Spleen (tissue), 13 donors: ENCODE measurements at places on chromosomes 3 and 15. TPM values are rescaled to one million over a fixed set of nuclear protein-coding genes. Genes with fewer than 3 reads are reported as not detected.

GRCh38 chr15:62825191-62825590 is 217.4 kb upstream of the TPM1 start:
- DNase-seq, result no peak
- H3K27ac ChIP-seq, result no peak overlapping the region
- H3K4me3 ChIP-seq, result no peak overlapping the region
- H3K36me3 ChIP-seq, result no peaks in the 10 kb centered on the region

- DNase-seq, result peak; percentile 91
- H3K27ac ChIP-seq, result peak overlapping the region; percentile 87
- H3K4me3 ChIP-seq, result peak overlapping the region; percentile 85
- no peaks in the 10 kb centered on the region for H3K36me3 ChIP-seq
Observed at GRCh38 chr15:73927003-73927475, 777 bp downstream of the LOXL1 start.

DNA sequence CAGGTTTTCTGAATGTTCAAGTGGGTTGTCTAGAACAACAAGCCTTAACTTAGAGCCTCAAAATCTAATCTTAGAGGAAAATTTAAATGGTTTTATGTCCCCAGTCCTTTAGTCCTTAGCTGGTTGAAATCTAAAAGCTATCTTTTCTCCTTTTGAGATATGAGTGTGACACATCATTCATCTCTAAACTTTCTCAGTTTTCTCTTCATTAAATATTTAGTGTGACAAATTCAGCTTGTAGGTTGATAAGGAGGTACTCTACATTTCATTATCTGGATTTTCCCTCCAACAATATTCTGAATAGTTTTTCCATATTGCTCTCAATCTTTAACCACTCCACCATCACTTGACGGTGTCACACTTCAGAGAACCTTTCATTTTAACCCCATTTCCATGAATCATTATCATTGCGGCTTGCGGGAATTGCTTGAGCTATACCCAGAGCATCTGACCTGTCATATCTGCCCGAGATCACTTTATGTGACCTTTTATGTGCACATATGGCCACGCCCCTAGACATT is 16.1 kb upstream of the ATP8B4 start:
- H3K4me3 ChIP-seq, result no peak overlapping the region
- DNase-seq, result no peak
- peak overlapping the region; percentile 74 for H3K27ac ChIP-seq
- no peaks in the 10 kb centered on the region for H3K36me3 ChIP-seq
- H3K4me1 ChIP-seq, result peaks cover 23% of the 10 kb centered on the region

- no peak overlapping the region for H3K4me3 ChIP-seq
- no peaks in the 10 kb centered on the region for H3K27me3 ChIP-seq
- no peak for DNase-seq
Observed at GRCh38 chr15:101361418-101361817, 66.4 kb upstream of the SNRPA1 start.

- DNase-seq, result no peak
- H3K27me3 ChIP-seq, result no peaks in the 10 kb centered on the region
- no peak overlapping the region for H3K27ac ChIP-seq
- H3K4me3 ChIP-seq, result no peak overlapping the region
- peaks cover 16% of the 10 kb centered on the region for H3K36me3 ChIP-seq
- no peaks in the 10 kb centered on the region for H3K4me1 ChIP-seq
Observed at GRCh38 chr3:133827684-133828083, 22.1 kb downstream of the SRPRB start.

- no peaks in the 10 kb centered on the region for H3K36me3 ChIP-seq
- no peak overlapping the region for H3K4me3 ChIP-seq
- no peaks in the 10 kb centered on the region for H3K27me3 ChIP-seq
- no peak for DNase-seq
Observed at GRCh38 chr15:32908135-32908801, 190.5 kb downstream of the GREM1 start.

FILIP1L gene
- 34.7 TPM for total RNA-seq

GRCh38 chr3:121601212-121601812 is 8.1 kb downstream of the FBXO40 start:
- no peak overlapping the region for H3K4me3 ChIP-seq
- DNase-seq, result no peak
- H3K4me1 ChIP-seq, result no peaks in the 10 kb centered on the region
- H3K36me3 ChIP-seq, result no peaks in the 10 kb centered on the region
- H3K27me3 ChIP-seq, result no peaks in the 10 kb centered on the region

DNA sequence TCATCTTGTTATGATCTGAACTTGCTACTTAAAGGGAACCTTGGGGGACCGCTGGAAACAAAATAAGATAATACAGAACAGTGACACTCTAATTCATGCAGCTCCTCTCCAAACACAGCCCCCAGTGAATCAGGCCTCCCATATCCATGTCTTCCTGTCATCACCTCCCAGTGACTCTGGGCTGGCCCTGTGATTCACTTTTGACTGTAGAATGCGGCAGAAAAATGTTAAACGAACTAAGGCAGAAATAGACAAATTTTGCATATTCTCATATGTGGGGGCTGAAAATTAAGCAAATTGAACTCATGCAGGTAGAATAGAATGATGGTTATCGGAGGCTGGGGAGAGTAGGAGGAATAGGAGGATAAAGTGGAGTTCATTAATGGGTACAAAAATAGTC is 20.2 kb upstream of the GADL1 start:
- H3K36me3 ChIP-seq, result no peaks in the 10 kb centered on the region
- H3K27me3 ChIP-seq, result no peaks in the 10 kb centered on the region
- H3K4me3 ChIP-seq, result no peak overlapping the region
- no peak for DNase-seq

GRCh38 chr3:161691677-161692076 is 195.1 kb downstream of the OTOL1 start:
- no peaks in the 10 kb centered on the region for H3K4me1 ChIP-seq
- no peaks in the 10 kb centered on the region for H3K36me3 ChIP-seq
- H3K27ac ChIP-seq, result no peak overlapping the region
- no peak overlapping the region for H3K4me3 ChIP-seq

CCR1 gene
- 94.5 TPM for total RNA-seq

GRCh38 chr3:108936924-108937689 is 16.6 kb downstream of the GUCA1C start:
- H3K36me3 ChIP-seq, result no peaks in the 10 kb centered on the region
- no peak overlapping the region for H3K4me3 ChIP-seq
- no peaks in the 10 kb centered on the region for H3K4me1 ChIP-seq

DNA sequence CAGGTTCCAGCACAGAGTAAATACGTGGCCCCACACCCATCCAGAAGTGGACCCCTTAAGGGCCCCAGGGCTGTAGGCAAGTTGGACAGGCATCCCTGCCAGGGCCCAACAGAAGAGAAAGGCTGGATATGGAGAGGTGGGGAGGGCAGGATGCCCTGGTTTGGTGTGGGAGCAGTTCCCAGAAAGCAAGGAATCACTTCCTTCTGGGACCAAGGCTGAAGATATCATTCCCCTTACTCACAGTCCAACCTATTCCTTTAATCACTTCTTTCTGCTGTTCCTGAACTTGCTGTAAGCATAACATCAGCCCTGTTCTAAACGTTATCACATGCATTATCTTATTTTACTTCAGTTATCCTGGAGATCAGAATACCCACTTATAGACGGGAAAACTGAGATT is 6.1 kb upstream of the MESP2 start:
- no peaks in the 10 kb centered on the region for H3K27me3 ChIP-seq
- H3K27ac ChIP-seq, result no peak overlapping the region
- DNase-seq, result no peak

GRAMD2A gene
- total RNA-seq, result not detected

GRCh38 chr3:109559389-109559788 is 222.0 kb upstream of the DPPA4 start:
- DNase-seq, result no peak
- H3K27ac ChIP-seq, result no peak overlapping the region
- no peaks in the 10 kb centered on the region for H3K27me3 ChIP-seq
- H3K36me3 ChIP-seq, result no peaks in the 10 kb centered on the region
- no peaks in the 10 kb centered on the region for H3K4me1 ChIP-seq
- no peak overlapping the region for H3K4me3 ChIP-seq

- no peak overlapping the region for H3K27ac ChIP-seq
- H3K27me3 ChIP-seq, result no peaks in the 10 kb centered on the region
- no peak for DNase-seq
- H3K4me3 ChIP-seq, result no peak overlapping the region
- H3K4me1 ChIP-seq, result no peaks in the 10 kb centered on the region
- H3K36me3 ChIP-seq, result no peaks in the 10 kb centered on the region
Observed at GRCh38 chr3:52792413-52792812, 2.2 kb upstream of the ITIH3 start.

- H3K27ac ChIP-seq, result no peak overlapping the region
- H3K27me3 ChIP-seq, result no peaks in the 10 kb centered on the region
- DNase-seq, result no peak
- no peaks in the 10 kb centered on the region for H3K36me3 ChIP-seq
- H3K4me3 ChIP-seq, result no peak overlapping the region
Observed at GRCh38 chr3:114716916-114717315, 423.1 kb downstream of the TIGIT start.

RARB gene
- total RNA-seq, result 10.6 TPM

FRMD4B gene
- total RNA-seq, result 139 TPM

EFCC1 gene
- 4.5 TPM for total RNA-seq

DNA sequence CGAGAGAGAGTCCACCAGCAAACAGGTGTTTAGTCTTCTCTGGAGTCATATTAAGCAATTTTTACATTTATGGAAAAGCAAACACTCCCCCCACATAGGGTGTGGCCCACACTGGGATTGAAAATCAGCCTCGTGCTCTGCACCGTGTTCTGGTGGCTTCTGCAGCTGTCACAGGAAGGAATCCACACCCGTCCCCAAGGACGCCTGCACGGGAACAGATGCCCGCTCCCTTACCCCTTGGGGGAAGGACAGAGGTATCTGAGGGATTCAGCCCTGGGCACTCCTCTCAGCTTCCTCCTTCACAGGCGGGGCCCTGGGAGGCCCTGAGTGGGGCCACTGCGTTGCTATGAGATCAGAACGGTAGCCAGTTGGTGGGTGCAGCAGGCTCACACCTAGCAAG is 27.8 kb downstream of the LIPC start:
- H3K27me3 ChIP-seq, result no peaks in the 10 kb centered on the region
- no peak overlapping the region for H3K4me3 ChIP-seq
- H3K36me3 ChIP-seq, result no peaks in the 10 kb centered on the region
- peak overlapping the region; percentile 86 for H3K27ac ChIP-seq

- peaks cover 7% of the 10 kb centered on the region for H3K4me1 ChIP-seq
- no peak overlapping the region for H3K4me3 ChIP-seq
- no peaks in the 10 kb centered on the region for H3K36me3 ChIP-seq
- DNase-seq, result no peak
Observed at GRCh38 chr3:71153713-71154112, 429.8 kb downstream of the FOXP1 start.

GRCh38 chr15:66505430-66505811 is 295 bp downstream of the ZWILCH start:
- DNase-seq, result no peak
- H3K4me1 ChIP-seq, result peaks cover 37% of the 10 kb centered on the region
- H3K27me3 ChIP-seq, result no peaks in the 10 kb centered on the region
- H3K27ac ChIP-seq, result peak overlapping the region; percentile 95
- H3K36me3 ChIP-seq, result peaks cover 28% of the 10 kb centered on the region
- peak overlapping the region; percentile 85 for H3K4me3 ChIP-seq

GRCh38 chr3:58897646-58898045 is 152.2 kb downstream of the CFAP20DC start:
- H3K27ac ChIP-seq, result no peak overlapping the region
- DNase-seq, result no peak
- peaks cover 14% of the 10 kb centered on the region for H3K4me1 ChIP-seq
- no peaks in the 10 kb centered on the region for H3K36me3 ChIP-seq
- H3K27me3 ChIP-seq, result no peaks in the 10 kb centered on the region
- H3K4me3 ChIP-seq, result no peak overlapping the region

DNA sequence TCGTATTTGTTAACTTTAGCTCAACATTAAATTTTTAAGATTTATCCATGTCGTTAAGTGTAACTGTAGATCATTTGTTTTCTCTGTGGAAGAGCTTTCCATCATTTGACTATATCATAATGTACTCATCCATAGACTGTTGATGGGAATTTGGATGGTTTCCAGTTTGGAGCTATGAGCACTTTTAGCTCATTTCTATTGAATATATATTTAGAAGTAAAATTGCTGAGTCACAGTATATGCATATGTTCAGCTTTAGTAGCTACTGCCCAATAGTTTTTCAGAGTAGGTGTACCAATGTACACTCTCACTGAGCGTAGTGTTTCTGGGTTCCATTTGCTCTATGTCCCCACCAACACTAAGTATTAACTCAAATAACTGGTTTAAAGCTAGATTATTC is 263.0 kb downstream of the ULK4 start:
- no peaks in the 10 kb centered on the region for H3K4me1 ChIP-seq
- no peak for DNase-seq
- no peaks in the 10 kb centered on the region for H3K27me3 ChIP-seq
- no peak overlapping the region for H3K27ac ChIP-seq
- no peak overlapping the region for H3K4me3 ChIP-seq
- H3K36me3 ChIP-seq, result no peaks in the 10 kb centered on the region

DNA sequence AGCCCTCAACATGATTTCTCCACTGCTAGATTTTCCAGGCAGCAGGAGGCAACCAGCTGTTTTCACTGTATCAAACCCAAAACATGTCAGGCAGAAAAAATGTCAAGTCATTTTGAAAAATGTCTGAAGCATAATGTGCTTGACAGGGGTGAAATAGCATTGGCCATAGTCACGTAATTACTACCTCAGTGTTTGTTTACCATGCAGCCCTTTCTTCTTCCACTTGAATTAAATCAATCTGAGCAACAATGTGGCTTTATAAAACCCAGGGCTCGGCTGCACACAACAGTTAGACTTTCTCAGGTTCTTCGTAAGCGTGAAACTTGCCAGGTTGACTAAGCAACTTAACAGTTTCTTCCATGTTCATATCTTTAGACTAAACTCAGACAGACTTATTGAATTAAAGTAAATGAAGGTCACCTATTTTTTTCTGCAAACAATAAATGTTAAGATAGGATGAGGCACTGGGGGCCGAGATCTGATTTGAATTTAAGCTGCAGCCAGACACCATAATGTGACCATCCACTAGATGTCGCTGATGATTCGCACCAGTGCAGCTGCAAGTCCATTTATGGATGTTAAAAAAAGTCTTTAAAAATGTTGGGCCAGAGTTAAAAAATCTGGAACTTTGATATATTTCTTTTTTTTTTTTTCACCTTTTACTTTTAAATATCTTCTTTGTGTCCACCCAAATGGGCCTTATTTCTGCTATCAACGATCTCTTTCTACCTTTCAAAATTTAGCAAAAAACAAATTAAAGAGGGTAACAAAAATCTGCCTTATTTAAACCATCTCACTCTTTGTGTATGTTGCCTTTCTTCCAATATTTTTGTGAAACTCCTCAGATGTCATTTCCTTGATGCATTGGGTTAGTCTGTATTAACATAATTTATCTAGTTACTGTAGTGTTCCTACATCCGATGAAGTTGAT is 305.9 kb downstream of the CACNA2D3 start:
- H3K27me3 ChIP-seq, result no peaks in the 10 kb centered on the region
- no peak overlapping the region for H3K4me3 ChIP-seq
- H3K4me1 ChIP-seq, result no peaks in the 10 kb centered on the region
- no peak for DNase-seq
- no peaks in the 10 kb centered on the region for H3K36me3 ChIP-seq

DENND6A gene
- total RNA-seq, result 39.8 TPM

- DNase-seq, result no peak
- H3K27ac ChIP-seq, result no peak overlapping the region
Observed at GRCh38 chr3:158718490-158719170, 13.6 kb downstream of the RARRES1 start.

- no peak overlapping the region for H3K27ac ChIP-seq
- no peaks in the 10 kb centered on the region for H3K36me3 ChIP-seq
- no peak overlapping the region for H3K4me3 ChIP-seq
- H3K4me1 ChIP-seq, result no peaks in the 10 kb centered on the region
- DNase-seq, result no peak
Observed at GRCh38 chr3:66671291-66671690, 170.5 kb upstream of the LRIG1 start.

ACKR2 gene
- 1.2 TPM for total RNA-seq

- H3K4me1 ChIP-seq, result peaks cover 21% of the 10 kb centered on the region
- no peaks in the 10 kb centered on the region for H3K27me3 ChIP-seq
- DNase-seq, result no peak
- no peak overlapping the region for H3K4me3 ChIP-seq
- H3K36me3 ChIP-seq, result no peaks in the 10 kb centered on the region
Observed at GRCh38 chr15:58724466-58724865, 25.0 kb downstream of the ADAM10 start.

CEMIP gene
- total RNA-seq, result 3.0 TPM
